Hematopoietic multipotent progenitor cell treated with erythropoietin and hydrocortisone succinate and interleukin-3 and kit ligand, for 15 days (in vitro differentiated cells): ENCODE measurements at places on chromosomes 5 and 9.

- no peak for DNase-seq
Observed at GRCh38 chr9:121233906-121234831, 32.5 kb upstream of the RAB14 start.

DNA sequence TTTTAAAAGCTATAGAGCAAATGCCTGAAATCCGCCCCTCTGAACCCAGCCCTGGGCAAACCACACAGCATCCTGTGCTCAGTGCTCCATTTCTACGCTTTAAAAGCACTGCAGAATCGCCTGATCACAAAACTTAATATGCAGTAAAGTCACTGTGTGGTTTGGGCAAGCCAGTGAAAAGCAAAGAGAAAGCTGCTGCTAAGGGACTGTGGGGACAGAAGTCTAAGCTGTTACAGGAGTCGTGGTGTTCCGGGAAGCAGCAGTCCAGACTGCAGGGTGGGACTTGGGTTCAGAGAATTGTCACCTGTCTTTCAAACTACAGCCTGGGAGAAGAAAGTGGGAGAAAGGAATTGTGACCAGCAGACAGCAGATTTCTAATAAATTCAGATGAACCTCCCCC, 8.2 kb downstream of the RAPGEF1 start:
- no peak for DNase-seq

DNA sequence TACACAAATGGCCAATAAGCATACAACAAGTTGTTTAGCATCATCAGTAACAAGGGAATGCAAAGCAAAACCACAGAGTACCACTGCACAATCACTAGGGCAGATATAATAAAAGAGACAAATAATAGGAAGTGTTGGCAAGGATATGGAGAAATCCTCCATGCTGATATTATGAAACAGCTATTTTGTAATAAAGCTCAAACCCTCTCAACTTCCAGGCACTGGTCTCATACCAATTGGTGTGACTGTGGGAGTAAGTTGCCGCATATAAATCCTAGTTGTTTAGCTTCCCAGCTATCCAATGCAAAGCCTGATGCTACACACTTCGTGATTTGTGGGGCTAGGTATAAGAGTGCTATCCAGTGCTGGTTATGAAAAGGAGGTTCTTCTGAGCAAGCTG, 88.6 kb downstream of the SMIM23 start:
- no peak for DNase-seq

GRCh38 chr9:92654481-92655301, 15.2 kb downstream of the IPPK start:
- DNase-seq: peak; percentile 79

DNA sequence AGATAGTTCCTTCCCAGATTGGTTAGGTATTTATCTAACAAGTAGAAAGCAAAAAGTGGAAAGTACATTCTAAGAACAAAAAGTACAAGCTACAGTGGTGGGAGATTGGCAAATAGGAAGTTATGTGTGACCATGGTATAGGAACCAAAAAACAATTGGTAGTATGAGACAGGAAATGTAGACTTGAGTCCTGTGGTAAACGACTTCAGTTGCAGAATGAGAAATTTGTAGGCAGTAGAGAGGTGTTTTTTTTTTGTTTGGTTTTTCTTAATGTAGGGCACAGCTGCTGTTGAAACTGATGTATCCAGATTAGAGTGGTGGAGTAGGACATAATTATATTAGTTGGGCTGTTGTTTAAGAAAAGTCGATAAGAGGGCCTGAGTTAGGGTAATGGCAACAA, 72.0 kb downstream of the CCNH start:
- DNase-seq: no peak

DNA sequence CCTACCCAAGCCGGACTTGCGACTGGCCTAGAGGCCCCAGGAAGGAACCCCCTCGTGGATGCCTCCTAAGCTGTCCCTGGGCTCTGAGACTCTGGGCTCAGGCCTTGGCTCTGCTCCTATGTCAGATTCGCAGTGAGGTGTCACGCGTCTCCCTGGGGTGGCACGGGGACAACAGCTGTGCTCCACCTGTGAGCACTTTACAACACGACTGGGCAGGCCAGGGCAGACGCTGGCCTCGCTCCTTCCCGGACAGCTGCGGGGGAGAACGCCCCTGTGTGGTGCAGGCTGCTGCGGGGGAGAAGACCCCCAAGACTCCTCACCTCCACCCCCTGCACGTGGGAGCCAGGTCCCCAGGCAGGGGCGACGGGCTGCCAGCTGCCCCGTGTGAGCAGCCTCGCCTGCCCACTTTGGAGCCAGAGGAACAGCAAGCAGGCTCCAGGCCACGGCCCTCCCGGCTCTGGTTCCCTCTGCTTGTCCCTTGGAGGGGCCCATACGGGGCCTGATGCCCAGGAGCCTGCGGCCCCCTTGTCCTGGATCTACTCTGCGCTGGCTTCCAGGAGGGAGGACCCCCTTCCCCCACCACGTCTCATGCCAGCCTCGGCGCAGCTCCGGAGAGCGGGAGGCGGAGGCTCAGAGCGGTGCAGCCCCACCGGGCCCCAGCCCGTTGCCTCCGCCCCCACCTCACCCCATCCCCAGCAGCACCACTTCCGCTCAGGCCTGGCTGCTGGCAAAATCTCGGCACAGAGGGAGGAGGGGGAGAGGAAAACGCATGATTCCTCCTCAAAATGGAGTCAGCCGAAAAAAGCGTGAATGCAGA, 36.0 kb downstream of the SARDH start:
- no peak for DNase-seq

GRCh38 chr5:152274224-152274623, 130.9 kb downstream of the NMUR2 start:
- DNase-seq: no peak
